T-helper 9 cell (primary cell): ENCODE measurements at places on chromosomes 1 and 21.

- no peak for DNase-seq
These were observed 10.0 kb upstream of the MCOLN3 start for GRCh38 chr1:85058311-85058710.

DNA sequence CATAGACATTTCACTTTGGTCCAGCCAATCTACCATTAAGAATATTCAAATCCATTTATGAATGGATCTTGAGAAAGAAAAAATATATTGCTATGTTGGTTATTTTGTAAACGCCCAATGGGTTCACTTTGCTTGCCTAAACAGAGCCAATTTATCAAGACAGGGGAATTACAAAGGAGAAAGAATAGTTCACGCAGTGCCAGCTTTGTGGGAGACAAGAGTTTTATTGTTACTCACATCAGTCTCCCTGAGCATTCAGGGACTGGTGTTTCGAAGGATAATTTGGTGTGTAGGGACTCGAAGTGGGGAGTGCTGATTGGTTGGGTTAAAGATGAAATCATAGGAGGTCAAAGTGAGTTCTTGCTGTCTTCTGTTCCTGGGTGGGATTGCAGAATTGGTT lies 135.3 kb downstream of the GABPA start:
- DNase-seq: no peak

- no peak for DNase-seq
These were observed 53.8 kb upstream of the PSEN2 start for GRCh38 chr1:226816576-226816975.

DNA sequence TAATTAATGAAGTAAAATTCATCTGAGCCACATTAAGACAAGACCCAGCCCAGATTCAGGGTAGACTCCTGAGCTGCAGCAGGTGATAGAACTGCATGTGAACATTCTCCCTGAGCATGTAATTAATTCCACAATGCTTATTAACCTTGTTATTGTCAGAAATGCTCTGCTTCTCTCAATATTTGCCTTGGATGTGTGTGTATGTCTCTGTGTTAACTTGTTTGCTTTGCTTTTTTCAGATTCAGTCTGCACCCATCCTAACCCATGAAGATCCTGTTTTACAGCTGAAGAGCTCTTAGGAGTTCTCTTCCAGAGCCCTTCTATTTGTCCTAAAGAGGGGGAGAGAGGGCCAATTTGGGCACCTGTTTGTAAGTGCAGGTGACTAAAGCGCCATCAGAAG lies 143.2 kb upstream of the BMP8A start:
- no peak for DNase-seq

GRCh38 chr1:59011663-59012062 lies 227.8 kb upstream of the JUN start:
- DNase-seq: no peak

GRCh38 chr1:91804546-91805023 lies 81.4 kb downstream of the TGFBR3 start:
- DNase-seq: peak; percentile 78

DNA sequence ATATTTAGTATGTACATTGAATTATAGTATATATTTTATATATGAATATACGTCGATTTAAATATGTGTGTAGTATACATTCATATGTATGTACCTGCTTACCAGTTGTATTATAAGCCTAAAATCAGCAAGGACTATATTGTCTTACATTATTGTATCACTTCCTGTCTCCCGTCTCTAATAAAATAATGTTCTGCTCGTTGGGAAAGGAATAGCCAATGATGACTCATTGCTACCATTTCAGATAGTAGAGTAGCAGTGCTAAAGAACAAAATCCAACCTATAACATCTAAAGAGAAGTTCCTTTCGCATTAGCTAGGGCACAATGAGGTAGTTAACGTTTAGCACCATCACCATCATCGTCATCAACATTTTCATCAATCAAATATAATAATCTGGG lies 39.9 kb upstream of the SMYD2 start:
- no peak for DNase-seq

GRCh38 chr1:39863177-39863576 lies 20.1 kb downstream of the TRIT1 start:
- no peak for DNase-seq

GRCh38 chr21:45853703-45854342 lies 127.7 kb upstream of the COL6A1 start:
- no peak for DNase-seq

DNA sequence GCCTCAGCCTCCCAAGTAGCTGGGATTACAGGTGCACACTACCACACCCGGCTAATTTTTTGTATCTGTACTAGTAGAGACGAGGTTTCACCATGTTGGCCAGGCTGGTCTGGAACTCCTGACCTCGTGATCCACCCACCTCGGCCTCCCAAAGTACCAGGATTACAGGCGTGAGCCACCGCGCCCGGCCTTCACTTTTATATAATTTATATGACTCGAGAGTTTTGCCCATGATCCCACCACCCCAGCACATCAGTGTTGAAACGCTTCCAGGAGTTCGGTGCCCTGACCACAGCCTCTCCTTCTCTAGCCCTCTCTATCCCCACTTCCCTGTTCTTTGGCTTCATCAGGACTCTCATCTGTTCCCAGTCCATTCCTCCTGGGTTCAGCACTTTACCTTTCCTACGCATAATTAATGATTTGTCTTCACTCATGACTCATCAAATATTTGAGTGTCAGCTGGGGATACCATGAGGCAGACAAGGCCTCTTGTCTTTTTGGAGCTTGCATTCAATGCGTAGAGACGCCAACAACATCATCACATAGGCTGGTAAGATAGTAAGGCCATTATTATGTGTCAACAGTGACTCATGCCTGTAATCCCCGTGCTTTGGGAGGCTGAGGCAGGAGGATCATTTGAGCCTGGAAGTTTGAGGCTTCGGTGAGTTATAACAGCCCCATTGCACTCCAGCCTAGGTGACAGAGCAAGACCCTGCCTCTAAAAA lies 1.4 kb downstream of the PMF1 start:
- DNase-seq: no peak

DNA sequence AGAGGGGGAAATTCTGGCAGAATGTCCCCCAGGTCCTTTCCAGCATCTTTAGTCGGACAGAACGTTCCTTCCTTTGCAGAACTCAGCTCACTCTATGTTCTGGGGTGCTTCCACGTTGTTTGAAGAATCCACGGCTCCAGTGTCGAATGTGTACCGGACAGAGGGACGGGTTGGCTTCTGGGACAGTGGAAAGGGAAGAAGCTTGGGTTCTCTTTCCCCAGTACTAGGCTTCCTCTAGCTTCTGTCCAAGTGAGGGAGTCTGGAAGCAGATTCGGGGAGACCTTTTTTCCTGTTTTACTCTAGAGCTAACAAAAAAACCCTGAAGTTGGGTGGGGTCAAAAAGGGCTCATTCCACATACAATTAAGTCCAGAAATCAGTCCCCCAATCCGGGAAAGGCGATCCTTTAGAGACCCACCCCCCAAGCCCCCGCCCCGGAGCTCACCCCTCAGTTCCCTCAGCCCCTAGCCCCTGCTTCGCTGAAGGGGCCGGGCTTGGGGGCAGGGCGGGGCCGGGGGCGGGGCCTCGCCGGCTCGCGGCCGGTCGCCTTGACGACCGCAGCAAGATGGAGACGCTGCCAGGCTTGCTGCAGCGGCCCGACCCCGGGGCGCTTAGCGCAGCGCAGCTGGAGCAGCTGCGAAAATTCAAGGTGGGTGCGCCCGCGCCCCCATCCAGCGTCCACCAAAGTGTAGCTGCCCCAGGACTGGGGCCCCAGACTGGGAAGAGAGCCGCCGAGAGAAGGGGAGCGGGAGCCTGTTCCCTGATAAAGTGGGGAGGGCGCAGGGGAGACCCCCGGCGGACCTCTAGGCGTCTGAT lies at the start of gene RIIAD1:
RIIAD1 (plus strand) TSS at position 549 of the 814 bp plus-strand sequence; CDS start at position 564, 15 bp downstream.
- DNase-seq: peak; percentile 15

DNA sequence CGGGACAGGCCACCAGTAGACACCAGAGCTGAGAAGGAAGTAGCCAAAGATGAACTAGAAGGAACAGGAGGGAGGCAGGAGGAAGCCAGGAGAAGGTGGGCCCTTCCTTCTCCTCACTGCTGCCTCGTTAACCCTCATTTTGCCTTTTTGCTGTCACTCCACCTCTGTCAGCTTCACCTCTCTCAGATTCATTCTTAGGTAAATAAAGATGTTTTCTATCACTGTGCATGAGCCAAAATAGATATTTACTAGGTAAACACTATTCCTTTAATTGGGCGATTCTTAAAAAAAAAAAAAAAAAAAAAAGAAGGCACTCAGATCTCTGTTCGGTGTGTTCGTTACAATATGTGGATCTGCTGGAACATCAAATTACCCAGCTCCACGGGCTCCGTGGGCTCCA lies 112.3 kb downstream of the GLUL start:
- no peak for DNase-seq

GRCh38 chr21:17597680-17598079 lies 15.0 kb downstream of the BTG3 start:
- no peak for DNase-seq
